ENCODE measurements at places on chromosomes 1 and 21. TPM values are rescaled to one million over a fixed set of nuclear protein-coding genes. Genes with fewer than 3 reads are reported as not detected.

GRCh38 chr21:34695434-34695833 lies 26.6 kb downstream of the CLIC6 start:
- peaks cover 13% of the 10 kb centered on the region for H3K27me3 ChIP-seq
- H3K4me1 ChIP-seq = no peaks in the 10 kb centered on the region
- no peak overlapping the region for H3K27ac ChIP-seq
- no peak overlapping the region for H3K4me3 ChIP-seq
- no peak for DNase-seq

GRCh38 chr1:110605901-110606656 lies at the start of gene KCNA2:
TSS of gene KCNA2 (minus strand) at chr1:110606358. CDS start at chr1:110604782, 1,576 bp downstream.
- no peaks in the 10 kb centered on the region for H3K36me3 ChIP-seq
- no peak within 1 kb of the TSS for H3K27ac ChIP-seq
- peak within 1 kb of the TSS; percentile 75 for H3K4me3 ChIP-seq
- H3K4me1 ChIP-seq = peaks cover 17% of the 10 kb centered on the region
- DNase-seq = no peak

- peak; percentile 53 for DNase-seq
- peaks cover 10% of the 10 kb centered on the region for H3K4me1 ChIP-seq
- H3K36me3 ChIP-seq = no peaks in the 10 kb centered on the region
- peak overlapping the region; percentile 53 for H3K4me3 ChIP-seq
These were observed 22.8 kb downstream of the RNU5D-1 start for GRCh38 chr1:44707959-44708831.

DNA sequence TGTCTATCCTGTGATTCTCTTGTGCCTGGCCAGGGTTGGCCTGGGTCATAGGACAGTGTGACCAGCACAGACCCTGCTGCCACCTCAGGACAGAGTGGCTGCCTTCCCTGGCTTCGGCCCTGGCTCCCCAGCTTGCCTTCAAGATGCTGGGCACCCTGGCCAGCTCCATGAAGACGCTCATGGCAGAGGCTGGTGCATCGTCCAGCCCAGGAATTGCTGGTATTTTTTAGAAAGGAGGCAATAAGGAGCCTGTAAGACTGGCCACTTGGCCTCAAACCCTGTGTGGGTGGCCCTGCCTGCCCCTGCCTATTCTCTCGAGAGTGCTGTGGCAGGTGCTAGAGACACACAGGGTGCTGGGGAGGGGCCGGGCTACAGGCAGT lies 70.4 kb upstream of the ACTRT2 start:
- no peak overlapping the region for H3K27ac ChIP-seq
- no peaks in the 10 kb centered on the region for H3K4me1 ChIP-seq
- H3K4me3 ChIP-seq = no peak overlapping the region
- H3K27me3 ChIP-seq = peaks cover 7% of the 10 kb centered on the region
- DNase-seq = no peak

GRCh38 chr1:118254001-118254400 lies 69.0 kb upstream of the SPAG17 start:
- no peak overlapping the region for H3K27ac ChIP-seq
- H3K4me1 ChIP-seq = no peaks in the 10 kb centered on the region
- no peaks in the 10 kb centered on the region for H3K27me3 ChIP-seq

DNA sequence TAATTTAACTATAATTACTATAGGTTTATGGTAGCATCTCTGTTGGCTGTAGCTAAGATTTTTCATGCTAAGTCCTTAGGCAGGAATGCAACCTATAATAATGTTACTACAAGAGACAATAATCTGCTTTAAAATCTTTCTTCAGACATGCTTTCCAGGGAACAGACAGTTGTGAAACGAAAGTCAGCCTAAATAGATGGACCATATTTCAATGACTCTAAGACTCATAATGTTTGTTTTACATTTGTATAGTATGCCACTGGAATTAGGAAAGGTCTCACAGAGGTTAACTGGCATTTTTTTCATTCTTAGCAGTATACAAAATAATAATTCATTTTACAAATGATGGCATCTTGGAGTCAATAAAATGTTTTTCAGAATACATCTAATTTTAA lies 8.1 kb downstream of the RERE start:
- no peak overlapping the region for H3K27ac ChIP-seq
- H3K27me3 ChIP-seq = no peaks in the 10 kb centered on the region
- H3K36me3 ChIP-seq = no peaks in the 10 kb centered on the region
- DNase-seq = no peak
- H3K4me1 ChIP-seq = peaks cover 23% of the 10 kb centered on the region
- H3K4me3 ChIP-seq = no peak overlapping the region

- peaks cover 6% of the 10 kb centered on the region for H3K36me3 ChIP-seq
- H3K27ac ChIP-seq = no peak overlapping the region
- H3K27me3 ChIP-seq = no peaks in the 10 kb centered on the region
- H3K4me1 ChIP-seq = peaks cover 29% of the 10 kb centered on the region
- no peak overlapping the region for H3K4me3 ChIP-seq
- no peak for DNase-seq
These were observed 12.2 kb downstream of the SDCCAG8 start for GRCh38 chr1:243267914-243268653.

- H3K4me1 ChIP-seq = peaks cover 25% of the 10 kb centered on the region
- peaks cover 1% of the 10 kb centered on the region for H3K36me3 ChIP-seq
- no peaks in the 10 kb centered on the region for H3K27me3 ChIP-seq
- H3K27ac ChIP-seq = no peak overlapping the region
These were observed 60.8 kb upstream of the PRRC2C start for GRCh38 chr1:171424494-171424893.

SLC45A3 gene
- 0.26 TPM for total RNA-seq

OR10J4 gene
- not detected for total RNA-seq

ERICH3 gene
- not detected for total RNA-seq

All from activated naive CD4-positive, alpha-beta T cell treated with anti-CD3 and anti-CD28 coated beads for 36 hours (primary cell).